T-helper 17 cell (primary cell): ENCODE measurements at places on chromosomes 3 and 15. TPM values are rescaled to one million over a fixed set of nuclear protein-coding genes. Genes with fewer than 3 reads are reported as not detected.

- no peak for DNase-seq
Observed at GRCh38 chr3:148389916-148390315, 307.8 kb upstream of the AGTR1 start.

- no peak for DNase-seq
Observed at GRCh38 chr3:52005571-52005986, 9.9 kb upstream of the RPL29 start.

DNA sequence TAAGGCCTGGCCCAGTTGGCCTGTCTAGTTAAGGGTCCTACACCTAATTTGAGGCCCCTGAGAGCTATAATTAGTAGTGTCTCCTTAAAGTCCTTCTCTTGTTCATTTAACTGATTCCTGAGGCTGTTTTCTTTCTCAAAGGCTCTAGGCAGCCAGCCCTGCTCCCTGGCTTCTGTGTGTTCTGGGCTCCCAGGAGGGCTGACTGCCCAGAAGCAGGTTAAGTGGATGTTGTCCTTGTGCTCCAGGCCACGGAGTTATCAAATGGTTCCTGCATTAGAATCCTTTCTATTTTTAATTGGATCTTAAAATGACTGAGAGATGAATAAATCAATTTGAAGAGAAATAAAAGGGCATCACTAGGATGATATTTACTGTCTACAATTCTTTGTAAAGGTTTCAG is 140.0 kb downstream of the SNRK start:
- no peak for DNase-seq

EPHB3 gene
- not detected for total RNA-seq

CLEC3B gene
- total RNA-seq = 0.99 TPM

DNA sequence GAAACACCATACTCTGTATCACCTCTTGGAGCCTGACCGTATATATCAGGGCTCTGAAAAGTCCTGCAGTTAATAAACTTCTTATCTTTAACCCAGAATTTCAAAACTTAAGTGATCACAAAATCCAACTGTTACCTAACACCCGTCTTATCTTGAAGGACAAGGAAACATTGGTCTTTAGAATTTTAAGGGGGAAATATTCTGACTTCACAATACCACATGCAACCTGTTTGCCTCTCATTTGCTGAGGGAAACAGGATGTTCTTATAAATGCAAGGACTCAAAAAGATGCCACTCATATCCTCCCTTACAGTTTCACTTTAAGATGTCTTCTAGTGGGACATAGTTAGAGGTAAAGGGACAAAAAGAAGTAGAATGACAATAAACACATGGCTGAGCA is 67.9 kb downstream of the CRTC3 start:
- DNase-seq = no peak

SLC26A6 gene
- total RNA-seq = 16.4 TPM

GRCh38 chr15:44029940-44030568 is 165.0 kb downstream of the FRMD5 start:
- DNase-seq = no peak

GRCh38 chr3:49673715-49674496 is at the start of gene APEH:
APEH (plus strand) TSS chr3:49674351; CDS start chr3:49674402, 51 bp downstream.
- peak; percentile 96 for DNase-seq

SLC9A9 gene
- total RNA-seq = 25.3 TPM

DNA sequence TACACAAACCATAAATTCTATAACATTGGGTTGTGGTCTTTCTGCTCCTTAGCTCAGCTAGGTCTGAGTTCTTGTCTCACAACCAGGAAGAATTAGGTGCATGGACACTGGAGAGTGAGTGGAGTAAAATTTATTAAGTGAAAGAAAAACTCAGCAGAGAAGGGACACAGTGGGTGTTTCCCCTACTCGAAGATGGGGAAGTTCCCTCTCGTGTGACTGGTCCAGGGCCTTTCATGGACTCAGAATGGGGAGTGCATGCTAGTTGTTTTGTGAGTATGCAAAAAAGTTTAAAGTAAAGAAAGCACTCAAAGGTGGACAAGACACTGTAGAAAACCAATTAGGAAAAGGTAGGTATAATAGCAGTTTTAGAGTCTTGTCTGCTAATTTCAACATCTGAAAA is 215.5 kb upstream of the RORA start:
- no peak for DNase-seq

GRCh38 chr3:183455089-183455488 is 26.7 kb upstream of the MCF2L2 start:
- no peak for DNase-seq

GRCh38 chr3:150317469-150317868 is 90.6 kb upstream of the TSC22D2 start:
- no peak for DNase-seq

DNA sequence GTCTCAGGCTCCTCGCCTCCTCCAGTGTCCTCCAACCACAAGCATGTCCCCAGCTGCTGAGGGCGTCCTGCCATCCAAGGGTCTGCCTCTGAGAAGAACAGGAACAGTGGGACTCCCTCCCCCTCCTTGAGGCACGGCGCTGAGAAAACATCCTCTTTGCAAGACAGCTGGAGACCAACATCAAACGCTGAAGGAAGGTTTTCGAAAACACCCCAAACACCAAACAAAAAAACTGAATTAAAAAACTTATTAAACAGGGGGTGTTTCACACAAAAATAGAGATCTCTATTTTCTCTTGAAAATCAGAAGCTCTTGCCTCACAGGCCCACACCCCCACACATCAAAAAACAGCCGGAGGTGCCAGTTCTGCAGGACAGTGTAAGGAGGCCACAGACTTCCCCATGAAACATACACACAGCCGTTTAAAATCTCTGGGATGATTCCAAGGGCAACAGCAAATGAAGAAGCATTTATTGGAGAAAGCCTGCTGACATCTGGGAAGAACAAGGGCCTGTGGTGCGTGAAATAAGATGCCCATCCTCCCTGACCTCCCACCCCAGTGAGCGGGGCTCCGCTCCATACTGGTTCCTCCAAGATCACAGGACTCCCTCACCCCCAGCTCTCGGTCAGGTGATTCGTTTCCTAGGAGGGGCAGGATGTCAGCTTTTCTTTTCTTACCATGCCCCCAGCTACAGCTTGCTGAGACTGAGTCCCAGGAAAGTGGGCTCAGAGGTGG is 71.3 kb downstream of the NUP210 start:
- DNase-seq = no peak

GRCh38 chr15:84108728-84109127 is 126.8 kb upstream of the GOLGA6L4 start:
- DNase-seq = no peak

BOC gene
- total RNA-seq = not detected

TRIM59 gene
- 15.2 TPM for total RNA-seq
